Cortex of kidney (tissue), 1 donor: ENCODE measurements at places on chromosomes 16 and 17.

DNA sequence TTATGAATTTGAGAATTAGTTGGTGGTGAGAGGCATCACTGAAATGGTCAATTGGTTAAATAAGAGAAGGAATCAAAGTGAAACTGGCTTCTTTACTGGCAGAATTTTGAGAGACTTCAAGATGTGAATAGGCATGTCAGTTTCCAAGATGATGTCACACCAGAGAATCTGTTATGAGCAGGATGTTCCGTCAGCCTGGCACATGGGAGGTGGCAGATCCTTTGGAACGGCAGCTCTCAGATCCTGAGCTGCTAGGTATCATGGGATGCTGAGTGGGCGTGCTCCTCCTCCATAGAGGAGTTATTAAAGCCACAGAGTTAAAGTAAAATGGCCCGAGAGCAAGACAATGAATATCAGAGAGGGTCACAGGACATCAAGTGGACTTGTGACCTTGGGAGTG, 444.3 kb upstream of the HSBP1 start:
- DNase-seq, result no peak

GRCh38 chr17:81298991-81299738, 4.1 kb upstream of the SLC38A10 start:
- DNase-seq, result no peak

DNA sequence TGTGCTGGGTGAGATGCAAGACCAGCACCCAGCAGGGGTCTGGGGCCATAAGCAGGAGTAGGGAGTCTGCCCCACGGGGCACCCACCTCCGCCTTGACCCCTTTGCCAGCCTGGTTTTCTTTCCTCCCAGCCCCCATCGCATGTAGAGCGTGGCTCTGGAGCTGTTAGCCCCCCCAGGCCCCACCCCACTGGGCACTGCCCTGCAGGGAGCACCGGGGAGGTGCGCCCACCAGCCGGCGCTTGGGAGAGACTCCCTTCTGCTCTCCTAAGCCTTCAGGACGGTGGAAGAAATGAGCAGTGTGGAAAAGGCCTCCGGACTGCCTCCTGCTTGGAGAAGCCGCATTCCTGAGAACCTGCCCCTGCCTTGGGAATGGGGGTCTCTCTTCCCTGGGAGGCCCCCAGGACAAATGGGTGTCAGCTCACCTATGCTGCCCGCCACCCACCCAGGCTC, 186.2 kb downstream of the IRF8 start:
- DNase-seq, result no peak

DNA sequence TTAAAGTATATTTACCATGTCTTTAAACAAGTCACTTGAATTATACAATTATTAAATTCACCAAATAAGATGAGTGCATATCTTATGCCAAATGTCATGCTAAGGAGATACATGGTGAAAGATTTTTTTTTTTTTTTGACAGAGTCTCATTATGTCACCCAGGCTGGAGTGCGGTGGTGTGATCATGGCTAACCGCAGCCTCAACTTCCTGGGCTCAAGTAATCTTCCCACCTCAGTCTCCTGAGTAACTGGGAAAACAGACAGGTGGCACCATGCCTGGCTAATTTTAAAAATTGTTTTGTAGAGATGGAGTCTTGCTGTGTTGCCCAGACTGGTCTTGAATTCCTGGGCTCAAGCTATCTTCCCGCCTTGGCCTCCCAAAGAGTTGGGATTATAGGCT, 149.0 kb upstream of the GOT2 start:
- no peak for DNase-seq

- DNase-seq, result no peak
Measured at GRCh38 chr16:67216612-67217490, 10.1 kb upstream of the TMEM208 start.

- no peak for DNase-seq
Measured at GRCh38 chr16:89785523-89786155, 30.8 kb downstream of the FANCA start.

GRCh38 chr16:14525596-14525995, 104.5 kb downstream of the PARN start:
- no peak for DNase-seq

DNA sequence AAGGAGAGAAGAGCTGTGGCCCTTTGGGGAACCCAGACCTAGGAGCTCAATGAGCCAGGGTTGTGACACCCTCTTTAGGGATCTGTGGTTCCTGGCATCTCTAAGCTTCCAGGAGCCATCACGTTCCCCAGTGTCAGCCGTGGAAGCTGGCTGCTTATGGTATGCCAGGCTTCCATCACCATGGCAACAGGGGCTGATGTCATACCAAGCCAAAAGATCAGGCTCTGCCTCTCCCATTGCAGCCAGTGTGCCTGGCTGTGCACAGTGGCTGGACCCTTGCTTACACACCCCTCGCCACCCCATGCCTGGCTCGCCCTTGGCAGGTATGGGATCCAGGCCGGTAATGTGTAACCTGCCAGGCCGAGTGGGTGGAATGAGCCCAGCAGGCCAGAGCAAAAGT, 91.1 kb downstream of the SSH2 start:
- no peak for DNase-seq

- DNase-seq, result no peak
Measured at GRCh38 chr16:74844041-74844980, 69.7 kb upstream of the FA2H start.
